ENCODE measurements at places on chromosomes 2 and 18. TPM values are rescaled to one million over a fixed set of nuclear protein-coding genes. Genes with fewer than 3 reads are reported as not detected.

The SMYD1 gene
- 96.1 TPM for polyA plus RNA-seq

The FTCDNL1 gene
- polyA plus RNA-seq: 1.7 TPM

The TDRD15 gene
- not detected for polyA plus RNA-seq

The AOX1 gene
- 7.2 TPM for polyA plus RNA-seq

- DNase-seq: peak; percentile 76
These were observed 192.7 kb downstream of the DYSF start for GRCh38 chr2:71646028-71646427.

DNA sequence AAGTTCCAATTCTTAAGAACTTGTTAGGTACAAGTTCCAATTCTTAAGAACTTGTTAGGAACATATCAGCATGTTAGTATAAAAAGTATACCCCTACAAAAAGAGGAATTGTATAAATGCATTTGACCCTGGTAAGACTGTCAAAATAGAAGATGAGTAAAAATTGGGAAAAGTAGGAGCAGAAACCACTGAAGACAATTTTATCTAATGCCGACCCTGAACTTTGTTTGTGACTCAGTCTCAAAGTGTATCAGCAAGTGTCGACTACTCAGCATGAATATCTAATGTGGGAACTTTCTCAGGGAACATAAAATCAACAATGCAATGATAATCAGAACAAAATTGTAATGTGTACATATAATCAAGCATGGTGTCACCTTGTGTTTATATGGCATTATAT is 583 bp upstream of the CD226 start:
- DNase-seq: no peak

DNA sequence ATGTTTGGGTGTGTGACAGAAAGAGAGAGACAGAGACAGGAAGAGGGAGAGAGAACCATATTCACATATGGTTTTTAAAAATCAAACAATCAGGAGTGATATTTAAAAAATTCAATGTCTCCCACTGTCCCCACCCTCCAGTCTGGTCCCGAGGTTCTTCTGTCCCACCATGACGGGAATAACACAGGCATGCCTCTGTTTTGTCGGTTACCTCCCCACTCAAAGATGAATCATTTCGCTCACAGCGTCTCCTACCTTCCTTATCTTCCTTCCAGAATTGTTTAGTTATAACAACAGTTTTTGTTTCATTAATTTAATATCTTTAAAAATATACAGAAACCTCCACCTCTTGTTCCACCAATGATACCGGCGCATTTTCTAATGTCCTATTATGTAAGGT is 113.0 kb downstream of the KCNF1 start:
- no peak for DNase-seq

- no peak for DNase-seq
These were observed 40.0 kb upstream of the RNU4ATAC start for GRCh38 chr2:121490584-121491133.

DNA sequence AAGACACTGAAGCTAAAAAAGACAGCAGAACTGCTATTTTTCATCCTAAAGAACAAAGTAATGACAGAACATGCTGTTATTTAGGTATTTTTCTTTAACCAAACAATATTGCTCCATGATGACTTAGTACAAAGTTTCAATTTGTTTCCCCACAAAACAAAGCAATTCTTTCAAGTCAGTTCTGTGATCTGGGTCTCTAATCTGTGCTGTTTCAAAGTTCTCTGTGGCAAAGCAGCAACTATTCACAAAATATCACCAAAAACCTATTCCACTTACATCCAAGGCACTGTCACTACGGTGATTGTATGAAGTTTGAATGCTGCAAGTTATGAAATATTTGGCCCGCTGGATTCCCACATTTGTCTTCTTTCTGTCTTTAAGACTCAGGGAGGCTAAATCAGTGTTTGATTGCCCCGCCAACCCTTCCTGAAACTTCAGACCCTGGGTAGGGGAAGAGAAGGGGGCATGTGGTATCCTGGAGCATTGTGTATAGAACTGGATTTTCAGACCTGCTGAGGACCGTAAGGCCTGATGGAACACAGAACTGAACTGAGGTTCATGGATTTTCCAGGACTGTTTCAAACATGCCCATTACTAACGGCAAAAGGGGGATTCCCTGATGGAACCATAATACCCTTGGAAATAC is 13.1 kb upstream of the MFF start:
- no peak for DNase-seq
